GM18507 (cell line): ENCODE measurements at places on chromosomes 3 and 15.

- DNase-seq, result no peak
Observed at GRCh38 chr15:87687523-87687870, 569.0 kb downstream of the NTRK3 start.

DNA sequence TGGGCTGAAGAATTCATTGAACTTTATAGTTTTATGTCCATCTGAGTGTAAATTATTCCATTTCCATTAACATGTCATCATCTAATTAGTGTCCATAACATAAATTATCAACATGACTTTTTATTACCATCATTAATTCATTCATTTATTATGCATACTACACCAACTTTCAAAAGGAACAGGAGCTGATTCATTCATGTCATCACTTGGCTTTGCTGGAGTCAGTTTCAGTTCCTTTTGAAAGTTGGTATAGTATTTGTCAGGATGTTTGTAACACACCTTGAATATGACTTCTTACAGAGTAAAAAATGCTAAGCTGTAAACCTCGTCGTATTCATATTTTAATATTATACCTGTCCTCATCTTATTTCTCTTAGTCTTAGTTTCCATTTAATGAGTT, 298.0 kb upstream of the RBMS3 start:
- DNase-seq, result no peak

GRCh38 chr3:185341616-185342458, 21.1 kb upstream of the MAP3K13 start:
- DNase-seq, result no peak

GRCh38 chr15:97521381-97522285, 438.9 kb upstream of the ARRDC4 start:
- no peak for DNase-seq

DNA sequence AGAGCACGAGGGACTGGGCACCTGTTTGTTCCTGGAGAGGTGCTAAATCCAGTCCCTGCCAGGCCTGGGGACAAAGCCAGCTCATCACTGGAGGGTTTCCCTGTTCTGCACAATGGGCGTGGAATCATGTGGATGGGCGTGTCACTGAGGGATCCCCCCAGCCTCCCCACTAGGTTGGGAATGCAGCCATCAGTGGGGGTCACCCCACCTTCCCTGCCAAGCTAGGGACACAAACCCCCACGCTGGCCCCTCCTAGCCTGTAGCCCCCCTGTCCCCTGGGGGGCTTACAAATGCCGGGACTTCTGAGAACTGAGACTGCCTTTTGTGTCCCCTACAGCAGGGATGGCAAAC, 61.9 kb downstream of the NSMCE3 start:
- no peak for DNase-seq

DNA sequence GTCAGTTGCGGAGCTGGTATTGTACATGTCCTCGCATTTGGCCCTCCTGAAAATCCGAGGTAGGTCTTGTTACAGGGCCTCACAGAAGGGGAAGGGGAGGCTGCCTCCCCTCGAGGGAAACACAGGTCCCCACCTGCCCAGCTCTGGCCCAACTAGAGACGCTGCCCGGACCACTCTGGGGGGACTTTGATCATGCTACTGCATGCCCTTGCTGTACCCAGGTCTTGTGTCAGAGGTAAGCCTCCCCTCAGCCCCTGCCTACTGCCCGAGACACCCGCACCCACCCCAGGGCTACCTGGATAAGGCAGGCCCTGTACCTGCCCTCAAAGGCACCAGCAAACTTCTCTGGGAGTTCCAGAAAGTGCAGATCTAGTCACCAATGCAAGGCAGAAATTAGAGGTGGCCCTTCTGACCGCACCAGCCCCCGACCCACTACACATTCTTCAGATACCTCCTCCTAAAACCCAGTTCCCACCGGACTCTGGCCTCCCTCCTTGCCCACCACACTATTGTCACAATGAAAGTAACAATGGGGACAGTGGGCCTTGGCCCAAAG, 981 bp upstream of the SCAP start:
- DNase-seq, result no peak

GRCh38 chr3:26353097-26353496, 269.5 kb upstream of the LRRC3B start:
- DNase-seq, result no peak
